ENCODE measurements at places on chromosomes 3 and 15.

GRCh38 chr15:89307791-89308190 lies 26.8 kb downstream of the POLG start:
- DNase-seq = no peak

GRCh38 chr15:100899601-100900000 lies 19.6 kb upstream of the LRRK1 start:
- no peak for DNase-seq

GRCh38 chr15:89122505-89123180 lies 34.4 kb downstream of the ABHD2 start:
- DNase-seq = no peak

- no peak for DNase-seq
Measured at GRCh38 chr3:101533603-101533968, 20.6 kb upstream of the SENP7 start.

GRCh38 chr15:60077581-60078359 lies 73.7 kb downstream of the FOXB1 start:
- peak; percentile 28 for DNase-seq

DNA sequence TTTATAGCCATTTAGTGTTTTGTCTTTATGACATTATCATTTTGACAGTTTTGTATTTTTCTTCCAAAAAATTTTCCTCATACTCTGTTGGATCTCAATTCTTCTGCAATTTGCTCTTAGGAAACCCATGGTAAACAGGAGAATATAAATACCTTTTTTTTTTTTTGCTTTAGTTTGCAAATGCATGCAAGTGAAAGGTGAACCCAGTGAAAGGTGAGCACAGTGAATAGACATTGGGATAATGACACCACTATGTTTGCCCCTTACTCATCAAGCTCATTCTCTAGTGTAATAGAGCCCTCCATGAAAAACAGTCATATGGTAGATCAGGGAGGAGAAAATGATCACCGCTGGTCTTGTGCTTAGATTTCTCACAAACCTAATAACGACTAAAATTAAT lies 59.0 kb upstream of the TRPC1 start:
- no peak for DNase-seq

DNA sequence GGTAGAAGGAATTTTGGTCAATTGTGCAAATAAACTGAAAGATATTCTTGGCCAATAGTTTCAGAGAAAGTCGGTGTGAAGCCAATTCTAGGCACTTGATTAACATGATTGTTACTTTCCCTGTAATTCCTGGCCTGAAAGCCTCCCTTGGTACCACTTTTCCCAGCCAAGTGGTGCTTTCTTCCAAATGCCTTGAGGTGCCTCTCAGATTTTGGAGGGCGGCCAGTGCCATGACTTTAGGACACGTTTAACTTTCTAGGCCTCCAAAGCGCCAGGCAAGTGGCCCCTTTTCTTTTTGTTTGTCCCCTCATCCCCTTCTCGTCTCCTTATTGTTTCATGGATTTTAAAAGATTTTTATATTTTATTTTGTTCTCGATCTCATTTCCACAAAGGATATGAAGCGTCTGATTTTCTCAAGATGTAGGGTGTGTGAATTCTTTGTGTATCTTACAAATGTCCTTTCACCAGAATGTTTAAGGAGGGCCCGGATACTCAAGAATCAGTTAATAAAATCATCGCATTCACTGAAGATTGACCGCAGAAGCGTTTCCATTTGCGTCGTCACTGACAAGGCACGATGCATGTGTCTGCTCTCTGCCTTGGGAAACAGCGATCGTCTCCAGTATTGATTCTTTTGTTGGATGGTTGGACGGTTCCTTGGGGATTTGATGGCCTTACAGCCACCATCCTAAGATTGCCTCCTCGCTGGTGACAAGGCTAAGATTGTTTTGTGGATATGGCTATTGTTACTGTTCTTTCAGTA lies 87.8 kb downstream of the ASB7 start:
- no peak for DNase-seq

GRCh38 chr15:60781211-60781713 lies 302.3 kb upstream of the ICE2 start:
- DNase-seq = no peak

- DNase-seq = no peak
Measured at GRCh38 chr15:39139431-39140059, 441.3 kb upstream of the THBS1 start.

DNA sequence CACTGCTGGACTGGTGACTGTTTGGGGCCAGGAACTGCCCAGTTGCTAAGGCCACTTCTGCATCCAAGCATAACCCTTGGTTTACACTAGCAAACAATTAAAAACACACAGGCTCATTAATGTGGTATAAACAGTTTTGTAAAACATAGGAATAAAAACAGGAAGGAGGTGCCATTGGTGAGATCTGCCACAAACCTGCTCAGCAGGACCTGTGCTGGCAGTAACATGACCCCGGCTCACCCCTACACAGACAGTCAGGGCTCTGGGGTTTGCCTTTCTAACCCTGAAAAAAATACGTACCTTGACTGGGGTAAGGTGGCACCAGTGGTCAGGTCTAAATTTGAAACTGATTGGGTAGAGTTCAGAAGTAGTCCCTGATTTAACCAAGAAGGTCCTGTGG lies 76.2 kb downstream of the ATP1B3 start:
- DNase-seq = no peak

DNA sequence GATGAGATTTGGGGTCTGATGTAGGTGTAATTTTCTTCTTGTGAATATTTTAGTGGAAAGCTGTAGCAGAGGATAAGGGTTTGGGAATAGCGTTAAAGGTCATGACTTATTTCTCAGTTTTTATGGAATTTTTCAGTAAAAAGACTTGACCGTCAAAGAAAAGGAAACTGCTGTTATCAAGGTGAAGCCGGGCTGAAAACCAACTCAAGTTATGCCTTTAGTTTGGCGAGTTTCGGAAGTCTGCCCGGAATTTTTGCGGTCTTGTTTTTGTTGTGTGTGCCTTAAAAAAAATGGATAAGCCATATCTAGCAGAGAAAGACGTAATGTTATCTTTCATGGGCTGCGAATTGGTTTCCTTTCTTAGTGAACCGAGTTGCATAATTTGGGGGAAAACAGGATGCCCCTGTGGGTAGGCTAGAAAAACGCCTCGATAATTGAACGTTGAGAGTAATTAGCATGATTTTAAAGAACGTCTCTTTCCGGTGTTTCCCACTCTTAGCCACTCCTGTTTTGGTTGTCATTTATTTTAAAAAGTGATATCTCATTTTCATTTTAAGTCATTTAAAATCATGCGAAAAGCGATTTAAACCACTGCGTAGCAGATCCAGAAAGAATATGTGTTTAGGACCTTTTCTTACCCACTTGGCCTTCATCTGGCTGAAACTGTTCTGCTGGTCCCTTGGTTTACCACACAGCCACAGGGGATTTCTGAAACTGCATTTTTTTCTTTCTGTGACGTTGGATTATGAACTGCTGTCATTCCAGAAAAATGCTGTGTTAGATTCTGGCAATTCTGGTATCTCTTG lies 1.1 kb downstream of the NFKBIZ start:
- peak; percentile 6 for DNase-seq

- DNase-seq = peak; percentile 55
Measured at GRCh38 chr3:132726341-132726823, 4.2 kb upstream of the NPHP3 start.

- no peak for DNase-seq
Measured at GRCh38 chr3:120554812-120555606, 41.1 kb upstream of the NDUFB4 start.

GRCh38 chr3:17045705-17046104 lies 160.9 kb downstream of the PLCL2 start:
- DNase-seq = no peak

DNA sequence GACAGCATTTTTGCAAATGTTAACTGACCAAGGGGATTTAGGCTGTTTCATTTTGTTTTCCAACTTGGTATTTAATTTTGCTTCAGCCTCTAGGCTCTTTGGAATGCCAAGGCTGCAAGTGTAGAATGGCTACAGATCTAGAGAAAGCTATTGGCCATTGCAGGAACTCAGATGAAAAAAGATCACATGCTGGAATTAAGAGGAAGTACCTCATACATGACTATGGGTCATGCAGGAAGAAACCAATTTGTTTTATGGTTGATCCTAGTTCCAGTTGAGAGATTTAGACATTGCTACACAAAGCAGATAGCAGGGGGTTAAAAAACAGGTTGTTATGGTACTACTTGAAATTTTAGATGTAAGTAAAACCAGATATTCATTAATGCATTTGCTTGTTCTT lies 12.7 kb upstream of the CLDN16 start:
- DNase-seq = peak; percentile 51

DNA sequence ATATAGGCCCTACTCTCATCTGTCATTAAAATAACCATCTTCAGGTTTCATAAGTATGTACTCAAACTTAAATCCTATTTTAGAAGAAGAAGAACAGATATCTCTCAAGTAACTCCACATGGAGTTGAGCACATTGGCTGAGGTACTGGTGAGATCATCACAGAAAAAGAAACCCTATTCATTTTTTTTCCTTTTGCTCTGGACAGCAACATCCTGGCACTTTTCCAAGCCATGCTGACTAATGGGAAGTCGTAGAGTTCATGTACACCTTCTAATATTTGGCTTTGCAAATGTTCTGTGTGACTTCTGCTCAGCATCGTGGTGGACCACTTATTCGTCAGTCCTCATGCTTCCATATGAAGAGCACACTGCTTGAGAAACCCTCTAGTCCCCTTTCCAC lies 336.0 kb upstream of the KCNH8 start:
- DNase-seq = no peak

GRCh38 chr3:160434071-160434470 lies 15.5 kb downstream of the TRIM59 start:
- no peak for DNase-seq

DNA sequence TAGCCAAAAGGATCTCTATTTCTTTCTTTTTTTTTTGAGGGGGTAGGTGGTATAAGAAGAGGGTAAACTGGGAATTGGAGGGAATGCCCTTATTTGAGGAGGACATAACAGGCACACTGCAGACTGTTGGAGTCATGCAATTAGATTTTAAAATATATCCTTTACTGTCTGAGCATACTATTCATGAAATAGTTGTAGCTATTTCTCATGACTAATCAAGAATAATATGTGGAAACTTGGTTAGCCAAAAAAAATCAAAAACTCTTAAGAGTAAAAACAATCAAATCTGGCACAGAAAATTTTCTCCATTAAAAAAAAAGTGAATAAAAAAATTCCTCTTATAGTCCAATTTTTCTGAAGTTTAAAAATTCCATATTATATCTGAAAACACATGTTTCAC lies 174.9 kb downstream of the SCAPER start:
- DNase-seq = no peak

GRCh38 chr15:99580076-99580475 lies 14.3 kb downstream of the MEF2A start:
- no peak for DNase-seq
